Activated CD8-positive, alpha-beta memory T cell treated with anti-CD3 and anti-CD28 coated beads, Interleukin-2, amount 10 ng/mL, durations not matched to agents 7 days and 5 days (primary cell): ENCODE measurements at places on chromosomes 12 and 14. TPM values are rescaled to one million over a fixed set of nuclear protein-coding genes. Genes with fewer than 3 reads are reported as not detected.

- no peak for DNase-seq
Observed at GRCh38 chr12:88247241-88247643, 105.1 kb downstream of the TMTC3 start.

DNA sequence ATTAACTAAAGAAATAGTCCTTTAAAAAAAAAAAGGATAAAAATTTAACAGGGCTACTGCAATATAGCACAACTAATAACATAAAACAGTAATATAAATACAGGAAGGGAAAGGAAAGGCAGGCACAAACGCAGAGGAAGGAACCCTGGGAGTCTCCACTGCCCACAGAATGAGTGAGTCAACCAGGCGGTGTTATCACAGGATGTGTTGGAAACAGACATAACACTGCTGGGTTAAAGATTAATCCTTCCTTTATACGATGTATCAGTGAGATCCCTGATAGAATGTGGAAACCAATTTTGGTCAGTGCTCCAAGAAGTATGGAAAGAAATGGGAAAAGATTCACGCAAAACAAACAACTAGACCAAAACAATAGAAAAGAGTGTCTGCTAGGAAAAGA is 47.9 kb downstream of the FGD6 start:
- no peak for DNase-seq

DNA sequence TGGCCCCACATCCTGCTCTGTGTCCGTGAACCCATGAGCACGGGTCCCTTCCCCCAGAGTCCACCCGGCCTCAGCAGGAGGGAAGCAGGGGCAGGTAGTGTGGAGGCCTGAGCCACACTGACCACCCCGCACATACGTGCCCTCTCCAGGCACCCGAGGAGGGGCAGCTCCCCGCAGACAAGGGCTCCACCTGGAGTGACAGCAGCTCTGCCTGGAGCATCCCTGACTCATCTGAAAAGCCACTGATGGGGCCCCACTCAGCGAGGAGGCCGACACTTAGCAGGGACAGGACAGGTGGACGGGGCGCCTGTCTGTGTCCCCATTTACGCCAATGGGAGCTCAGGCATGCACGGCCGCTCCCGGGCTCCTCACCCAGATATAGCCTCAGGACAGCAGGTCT is 237.6 kb upstream of the SFSWAP start:
- DNase-seq: no peak

DNA sequence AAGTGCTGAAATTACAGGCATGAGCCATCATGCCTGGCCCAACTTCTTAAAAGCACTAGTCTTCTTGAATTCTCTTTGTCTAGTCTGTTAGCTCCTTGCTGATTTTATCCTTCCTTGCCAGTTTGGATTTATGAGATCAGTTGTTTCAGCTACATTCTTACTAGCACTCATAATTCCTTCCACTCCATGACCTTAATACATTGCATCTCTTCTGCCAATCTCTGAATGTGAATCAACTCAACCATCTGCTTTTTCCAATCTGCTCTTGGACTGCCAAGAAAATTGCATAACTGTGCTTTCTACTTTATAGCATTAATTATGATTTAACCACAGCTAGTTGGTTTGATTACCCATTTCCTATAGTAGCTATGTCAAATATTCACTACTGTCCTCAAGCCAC is 14.9 kb upstream of the HEATR5A start:
- DNase-seq: no peak

- DNase-seq: peak; percentile 81
Observed at GRCh38 chr14:50060871-50061663, 55.3 kb downstream of the VCPKMT start.

- no peak for DNase-seq
Observed at GRCh38 chr12:26271024-26271423, 75.7 kb downstream of the SSPN start.

GRCh38 chr14:90303473-90303872 is 28.3 kb downstream of the NRDE2 start:
- no peak for DNase-seq

DNA sequence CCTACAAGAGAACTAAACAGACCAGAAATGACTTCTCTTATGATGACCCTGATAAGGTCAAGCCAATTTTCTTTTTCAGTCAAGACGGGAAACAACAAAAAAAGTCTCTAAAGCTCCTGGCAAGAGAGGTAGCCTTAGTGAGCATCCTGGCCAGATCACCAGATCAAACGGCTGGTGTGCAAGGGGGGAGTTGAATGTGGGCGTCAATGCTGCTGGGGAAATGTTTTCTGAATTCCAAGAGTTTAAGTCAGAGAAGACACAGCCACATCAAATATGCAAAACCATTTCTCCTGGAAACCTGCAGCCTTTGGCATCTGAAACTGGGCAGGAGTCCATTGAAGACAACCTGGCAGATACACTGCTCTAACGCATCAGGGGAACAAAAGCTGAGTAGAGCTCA is 16.0 kb upstream of the SELPLG start:
- DNase-seq: no peak

DNA sequence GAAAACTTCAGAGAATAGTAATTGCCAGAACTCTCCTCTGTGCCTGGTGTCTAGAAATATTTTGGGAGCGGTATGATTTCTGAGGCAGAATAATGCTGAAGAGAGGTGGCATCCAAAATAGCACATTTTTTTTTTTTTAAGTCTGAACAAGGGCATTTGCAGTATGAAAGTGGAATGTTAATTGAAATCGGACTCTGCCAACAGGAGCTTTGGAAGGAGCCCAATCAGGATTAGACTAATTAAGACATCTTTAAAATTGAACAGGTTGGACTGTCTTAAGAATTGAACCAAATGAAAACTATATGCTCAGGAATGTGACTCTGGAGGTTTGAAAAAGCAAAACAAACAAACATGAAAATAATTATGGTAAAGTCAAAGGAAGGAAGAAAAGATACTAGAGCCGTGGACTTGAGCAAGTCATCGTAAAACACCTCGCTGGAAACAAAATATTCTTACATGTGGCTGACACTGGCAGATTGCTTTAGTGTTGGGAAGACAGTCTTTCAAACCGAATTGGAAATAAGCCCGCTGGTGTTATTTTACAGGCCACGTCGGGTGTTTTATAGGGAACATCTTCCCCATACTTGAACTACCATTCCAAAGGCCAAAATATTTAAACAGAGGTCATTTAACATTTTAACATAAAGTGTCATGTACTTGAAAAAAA is 436.3 kb downstream of the VRK1 start:
- DNase-seq: no peak

GRCh38 chr14:104385111-104385510 is 194.5 kb upstream of the C14orf180 start:
- no peak for DNase-seq

DNA sequence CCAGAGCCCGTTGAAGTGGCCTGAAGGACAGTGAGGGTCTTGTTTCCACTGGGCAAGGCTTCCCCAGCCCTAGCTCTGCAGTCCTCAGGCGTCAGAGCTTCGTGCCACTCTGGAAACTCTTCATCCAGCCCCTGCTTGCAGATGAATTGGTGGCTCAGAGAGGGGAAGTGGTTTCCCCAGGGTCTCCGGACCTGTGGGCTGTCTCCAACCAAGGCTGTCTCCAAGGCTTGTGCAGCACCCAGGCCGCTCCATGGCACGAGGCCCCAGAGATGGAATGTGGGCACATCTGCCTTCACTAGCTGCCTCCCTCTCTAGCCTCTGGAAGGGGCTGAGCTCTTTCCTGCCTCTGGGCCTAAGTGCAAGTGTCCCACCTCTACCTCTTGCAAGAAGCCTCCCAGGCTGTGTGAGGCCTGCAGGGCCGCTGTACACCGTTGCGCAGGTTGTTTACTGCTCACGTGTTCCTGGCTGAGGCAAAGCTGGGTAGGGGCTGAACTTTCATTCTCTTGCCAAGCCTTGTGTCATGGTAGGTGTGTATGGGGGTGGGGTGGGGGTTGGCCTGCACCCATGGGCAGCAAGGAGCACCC is 11.1 kb downstream of the RIN3 start:
- no peak for DNase-seq

- no peak for DNase-seq
Observed at GRCh38 chr12:56928262-56928661, 5.9 kb downstream of the SDR9C7 start.

DNA sequence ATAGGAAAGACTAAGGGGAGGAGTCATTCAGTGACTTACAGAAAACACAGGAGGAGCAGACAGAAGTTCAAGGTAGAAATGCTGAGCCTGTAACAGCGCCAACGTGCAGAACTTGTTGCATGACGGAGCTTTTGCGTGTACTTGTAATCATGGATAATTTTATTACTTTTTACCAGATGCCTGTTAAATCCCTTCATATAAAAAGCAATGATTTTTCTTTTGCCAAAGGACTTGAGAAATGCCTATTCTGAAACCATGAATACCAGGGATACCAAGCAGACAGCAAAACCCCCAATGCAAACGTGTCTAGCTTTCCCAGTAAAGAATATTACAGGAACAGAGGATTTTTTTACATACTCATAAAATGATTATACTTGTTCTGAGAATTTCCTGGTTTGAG is 163.6 kb upstream of the GSC start:
- DNase-seq: no peak

The MIP gene
- not detected for total RNA-seq

The CBLN3 gene
- 5.0 TPM for total RNA-seq

The P2RX2 gene
- total RNA-seq: not detected

The COPS7A gene
- 30.0 TPM for total RNA-seq

The ASCL4 gene
- not detected for total RNA-seq

The CD4 gene
- total RNA-seq: 0.82 TPM

The IAPP gene
- not detected for total RNA-seq

The VASH1 gene
- 3.3 TPM for total RNA-seq

The BIN2 gene
- 147 TPM for total RNA-seq

The DPPA3 gene
- total RNA-seq: not detected
